Inflammatory macrophage (primary cell): ENCODE measurements at places on chromosomes 7 and 10.
A peak's percentile ranks its signal among the peaks of the same experiment; 100 is the strongest.

- peak; percentile 19 for DNase-seq
These were observed 535 bp downstream of the ASAH2B start for GRCh38 chr10:50740293-50740648.

- no peak for DNase-seq
These were observed 135.3 kb upstream of the COBL start for GRCh38 chr7:51451751-51452476.

GRCh38 chr10:20670579-20670978 is 226.5 kb downstream of the NEBL start:
- DNase-seq = no peak

DNA sequence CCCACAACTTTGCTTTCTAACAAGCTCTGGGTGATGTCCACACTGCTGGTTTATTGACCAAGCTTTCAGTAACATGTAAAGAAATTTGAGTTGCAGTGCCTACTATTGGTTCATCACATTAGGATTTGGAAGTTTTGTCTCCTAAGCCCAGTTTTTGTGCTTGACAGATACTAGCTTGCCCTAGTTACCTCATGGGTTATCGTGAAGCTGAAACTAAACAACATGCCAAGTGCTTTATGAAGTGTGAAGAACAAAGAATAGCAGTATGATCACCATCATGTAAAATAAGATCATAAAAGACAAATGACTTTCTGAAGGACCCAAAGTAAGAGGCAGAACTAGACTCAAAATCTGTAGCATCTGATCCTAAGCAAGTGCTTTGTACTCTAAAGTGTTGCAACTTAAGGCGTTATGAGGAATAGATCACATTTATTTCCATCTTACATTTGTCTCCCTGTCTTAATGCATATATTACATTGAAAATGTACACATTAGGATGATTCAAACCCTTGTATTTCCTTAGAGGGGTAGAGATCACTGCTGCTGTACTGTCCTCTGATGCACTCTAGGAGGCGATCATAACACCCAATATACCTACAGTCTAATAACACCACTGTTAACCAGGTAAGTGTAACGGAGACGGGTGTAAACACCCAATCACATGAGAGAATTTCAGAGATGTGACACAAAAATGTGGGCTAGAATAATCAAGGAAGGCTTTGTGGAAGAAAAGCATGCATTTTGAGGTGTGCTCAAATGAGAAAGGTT is 71.3 kb downstream of the NRCAM start:
- DNase-seq = no peak

- DNase-seq = no peak
These were observed 350.1 kb downstream of the KIF20B start for GRCh38 chr10:90051474-90051873.

GRCh38 chr7:48363174-48363573 is 191.9 kb downstream of the ABCA13 start:
- no peak for DNase-seq

DNA sequence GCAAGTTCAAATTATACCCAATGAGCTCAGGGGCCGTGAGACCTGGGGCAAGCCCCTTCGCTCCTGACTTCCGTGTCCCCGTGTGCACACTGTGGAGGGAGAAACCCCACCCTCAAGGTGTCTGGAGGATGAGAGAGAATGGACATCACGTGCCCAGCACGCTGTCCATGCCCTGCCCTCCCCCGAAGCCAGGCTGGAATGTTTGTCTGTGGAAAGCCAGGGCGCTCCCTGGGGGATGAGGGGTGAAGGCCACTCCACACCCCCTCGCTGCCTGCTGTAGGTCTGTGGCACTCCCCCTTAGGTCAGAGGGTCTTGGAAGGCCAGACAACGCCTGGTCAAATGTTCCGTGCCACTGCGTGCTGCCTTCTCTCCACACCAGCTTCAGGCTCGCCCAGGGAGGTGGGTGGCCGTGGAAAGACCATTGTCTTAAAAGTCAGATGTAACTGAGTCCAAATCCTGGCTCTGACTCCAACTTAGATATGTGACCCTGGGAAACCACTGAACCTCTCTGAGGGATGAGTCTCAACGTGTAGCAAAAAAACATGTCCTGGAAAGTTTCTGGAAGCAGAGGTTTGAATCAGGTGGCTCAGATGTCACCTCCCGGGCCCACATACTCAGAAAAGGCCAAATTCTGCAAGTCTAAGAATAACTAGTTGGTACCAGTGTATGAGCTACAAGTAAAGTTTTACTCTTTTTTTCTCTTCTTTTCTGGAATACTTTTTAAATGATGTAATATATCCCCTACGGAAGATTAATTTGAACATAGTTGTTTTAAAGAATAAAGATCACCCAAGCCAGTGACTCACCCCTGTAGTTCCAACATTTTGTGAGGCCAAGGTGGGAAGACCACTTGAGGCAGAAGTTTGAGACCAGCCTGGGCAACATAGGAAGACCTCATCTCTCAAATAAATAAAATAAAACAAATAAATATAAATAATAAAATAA is 24.9 kb downstream of the RCC1L start:
- no peak for DNase-seq

DNA sequence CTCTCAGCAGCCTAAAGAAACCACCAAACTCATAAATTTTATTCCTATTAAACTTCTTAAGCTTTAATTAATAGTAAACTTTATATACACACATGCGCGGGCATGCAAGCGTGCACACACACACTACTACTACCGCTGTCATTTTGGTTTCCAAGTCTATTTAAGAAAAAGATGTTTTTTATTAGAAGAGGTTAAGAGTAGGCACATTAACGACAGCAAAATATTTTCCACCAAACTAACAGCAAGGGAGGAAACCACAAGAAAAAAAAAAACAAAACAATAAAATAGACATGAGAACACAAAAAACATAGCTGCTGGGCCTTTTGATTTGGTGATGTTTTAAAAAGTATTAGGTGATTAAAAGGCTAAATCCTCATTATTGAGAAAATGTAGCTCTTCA is 28.6 kb downstream of the RTKN2 start:
- no peak for DNase-seq

- peak; percentile 36 for DNase-seq
These were observed 43.1 kb downstream of the MINPP1 start for GRCh38 chr10:87547734-87548311.

DNA sequence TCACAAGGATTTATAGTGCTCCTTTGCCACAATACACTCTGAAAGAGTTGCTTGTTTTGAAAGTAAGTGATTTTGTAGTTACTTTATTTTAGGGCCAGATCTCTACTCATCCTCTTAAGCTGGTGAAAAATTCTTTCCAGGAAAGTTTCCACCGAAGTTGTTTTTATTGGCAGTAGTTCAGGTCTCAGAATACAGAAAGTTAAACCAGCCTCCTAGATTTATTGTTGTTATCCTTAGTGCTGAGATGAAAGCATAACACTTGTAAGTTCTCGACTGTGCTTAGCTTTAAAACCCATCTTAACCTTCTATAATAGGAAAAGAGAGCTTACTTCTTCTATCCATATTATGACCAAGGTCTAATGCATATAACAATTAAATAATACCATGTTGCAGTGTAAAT is 5.5 kb downstream of the AP3M1 start:
- no peak for DNase-seq

- DNase-seq = no peak
These were observed 819.1 kb downstream of the GRID1 start for GRCh38 chr10:85547460-85548023.

DNA sequence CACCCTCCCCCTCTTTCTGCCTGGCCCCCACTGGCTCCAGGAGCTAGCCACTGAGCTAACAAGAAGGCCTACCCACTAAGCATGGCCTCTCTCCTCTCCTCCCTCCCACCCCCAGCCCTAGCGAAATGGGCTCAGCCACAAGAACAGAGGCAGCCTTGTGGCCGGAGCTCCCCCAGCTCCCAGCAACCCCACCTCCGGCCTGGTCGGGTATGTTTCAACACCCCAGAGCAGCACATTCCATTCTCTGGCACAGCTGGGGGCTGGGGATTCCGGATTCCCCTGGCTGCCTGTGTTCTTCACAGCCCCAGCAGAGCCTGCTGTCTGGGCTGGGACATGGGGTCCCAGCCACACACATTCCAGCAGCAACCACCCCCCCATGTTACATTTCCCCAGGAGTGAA is 9.0 kb downstream of the SFRP5 start:
- DNase-seq = no peak

DNA sequence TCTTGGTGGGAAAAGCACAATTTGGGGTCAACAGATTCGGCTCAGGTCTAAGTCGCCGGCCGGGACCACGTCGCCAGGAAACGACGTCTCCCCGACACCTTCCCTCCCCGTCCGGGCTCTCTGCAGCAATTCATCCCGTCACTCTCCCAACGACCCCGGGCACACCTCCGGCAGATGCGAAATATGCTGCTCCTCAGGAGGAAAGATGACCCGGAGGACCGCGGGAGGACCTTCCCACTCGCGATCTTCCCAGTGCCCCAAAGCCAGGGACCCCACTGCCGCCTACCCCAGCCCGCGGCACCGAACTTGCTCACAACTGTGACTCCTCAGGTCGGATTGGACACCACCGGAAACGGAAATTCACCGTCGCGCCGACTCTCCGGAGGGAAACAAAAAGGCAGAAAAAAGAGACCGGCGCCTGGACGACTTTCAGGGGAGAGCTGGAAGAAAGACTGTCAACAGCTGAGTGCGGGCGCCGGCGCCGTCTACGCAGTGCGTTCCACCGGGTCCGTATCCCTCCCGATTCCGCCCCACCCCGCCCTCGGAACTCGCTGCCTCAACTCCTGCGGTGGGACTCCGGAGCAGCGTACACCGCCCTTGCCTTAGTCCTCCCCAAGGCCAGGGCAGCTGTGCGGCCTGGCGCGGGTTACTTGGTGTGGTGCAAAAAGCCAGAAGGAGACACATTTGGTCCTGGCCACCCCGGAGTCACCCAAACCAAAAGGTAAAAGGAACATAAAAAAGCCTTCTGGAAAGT is 13.8 kb upstream of the SEC24C start:
- peak; percentile 96 for DNase-seq

DNA sequence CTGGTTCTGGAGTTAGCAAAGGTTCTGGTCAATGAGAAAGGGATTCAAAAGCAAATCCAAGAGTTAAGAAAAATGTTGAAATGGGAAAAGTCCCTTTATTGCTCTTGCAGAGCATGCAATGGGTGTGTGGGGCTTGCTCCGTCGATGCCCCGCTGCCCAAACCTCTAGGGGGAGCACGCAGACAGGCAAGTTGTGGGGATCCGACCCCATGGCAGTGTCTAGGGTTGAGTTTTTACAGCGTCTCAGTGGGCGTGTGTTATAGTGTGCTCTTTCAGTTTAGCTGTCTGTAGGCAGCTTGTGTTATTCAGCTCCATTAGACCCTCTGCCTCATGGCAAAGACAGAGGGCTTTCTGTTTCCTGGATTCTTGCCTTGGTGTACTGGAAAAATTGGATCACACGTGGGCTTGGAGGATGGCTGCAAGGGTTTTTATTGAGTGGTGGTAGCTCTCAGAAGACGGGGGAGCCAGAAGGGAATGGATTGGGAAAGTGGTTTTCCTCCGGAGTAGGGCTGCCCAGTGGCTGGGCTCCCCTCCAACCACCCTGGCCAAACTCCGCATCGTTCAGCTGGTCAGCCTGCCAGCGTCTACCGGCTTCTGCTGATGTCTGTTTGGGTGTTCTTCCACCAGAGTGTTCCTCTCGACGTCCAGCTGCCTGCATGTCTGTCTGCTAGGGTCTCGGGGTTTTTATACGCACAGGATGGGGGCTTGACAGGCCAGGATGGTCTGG is 102.3 kb upstream of the PLXDC2 start:
- DNase-seq = no peak

DNA sequence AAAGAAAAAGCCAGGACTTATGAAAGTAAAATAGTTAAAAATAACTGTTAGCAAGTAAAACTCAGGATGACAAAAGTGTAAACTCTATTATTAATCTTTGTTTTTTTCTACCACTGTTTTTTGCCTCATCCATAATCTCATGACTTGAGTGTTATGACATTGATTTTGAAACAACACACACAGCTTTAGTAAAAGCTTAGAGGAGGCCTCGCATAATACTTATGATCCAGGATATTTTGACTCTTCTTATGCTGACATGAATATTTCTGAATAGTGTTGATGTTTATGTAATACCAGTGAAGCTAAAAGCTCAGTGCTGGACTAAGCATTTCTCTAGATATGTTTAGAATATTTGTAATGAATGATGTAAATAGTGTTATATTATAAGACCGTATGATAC is 10.5 kb downstream of the KAT6B start:
- peak; percentile 84 for DNase-seq

GRCh38 chr7:125563964-125564529 is 634.4 kb upstream of the POT1 start:
- no peak for DNase-seq

GRCh38 chr7:115078386-115078785 is 156.5 kb downstream of the MDFIC start:
- no peak for DNase-seq

DNA sequence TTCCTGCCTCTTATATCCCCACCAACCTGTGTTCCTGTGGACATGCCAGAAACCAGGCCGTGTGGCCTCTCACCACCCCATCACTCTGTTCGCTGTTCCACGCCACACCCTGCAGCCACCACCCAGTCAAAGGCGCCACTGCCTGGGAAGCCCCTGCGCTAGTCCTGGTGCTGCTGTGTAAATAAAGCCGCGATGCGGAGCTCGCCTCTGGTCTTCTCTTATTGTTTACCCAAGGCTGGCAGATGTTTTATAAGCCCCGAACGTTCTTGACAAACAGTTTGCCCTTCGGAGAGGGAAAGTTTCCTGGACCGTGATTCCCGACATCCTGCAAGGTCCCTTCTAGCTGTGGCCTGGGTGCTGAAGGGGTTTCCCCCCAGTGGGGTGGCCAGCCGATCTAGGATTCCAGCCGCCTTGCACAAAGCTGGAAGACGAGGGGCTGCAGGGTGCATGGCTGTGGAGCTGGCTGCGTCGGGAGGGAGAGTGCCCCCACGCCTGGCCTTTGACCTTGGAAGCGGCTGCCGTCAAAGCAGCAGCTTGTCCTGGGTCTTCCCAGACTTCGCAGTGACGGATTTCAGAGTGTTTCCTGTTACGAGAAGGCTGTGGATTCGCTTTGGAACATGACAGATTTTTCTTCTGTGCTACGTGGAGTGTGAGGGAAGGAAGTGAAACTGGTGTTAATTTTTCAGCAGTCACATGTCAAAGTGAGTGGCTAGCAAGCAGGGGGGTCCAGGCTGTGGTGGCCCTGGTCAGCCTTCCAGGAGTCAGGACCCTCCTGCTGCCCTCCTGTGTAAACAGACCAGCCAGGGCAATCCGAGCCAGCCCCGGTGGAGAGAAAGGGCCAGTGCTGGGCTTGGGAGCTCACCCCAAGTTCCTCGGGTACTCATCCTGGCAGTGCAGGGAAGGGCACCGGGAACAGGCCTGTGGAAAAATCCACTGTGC is 61.6 kb downstream of the LHPP start:
- DNase-seq = peak; percentile 85

DNA sequence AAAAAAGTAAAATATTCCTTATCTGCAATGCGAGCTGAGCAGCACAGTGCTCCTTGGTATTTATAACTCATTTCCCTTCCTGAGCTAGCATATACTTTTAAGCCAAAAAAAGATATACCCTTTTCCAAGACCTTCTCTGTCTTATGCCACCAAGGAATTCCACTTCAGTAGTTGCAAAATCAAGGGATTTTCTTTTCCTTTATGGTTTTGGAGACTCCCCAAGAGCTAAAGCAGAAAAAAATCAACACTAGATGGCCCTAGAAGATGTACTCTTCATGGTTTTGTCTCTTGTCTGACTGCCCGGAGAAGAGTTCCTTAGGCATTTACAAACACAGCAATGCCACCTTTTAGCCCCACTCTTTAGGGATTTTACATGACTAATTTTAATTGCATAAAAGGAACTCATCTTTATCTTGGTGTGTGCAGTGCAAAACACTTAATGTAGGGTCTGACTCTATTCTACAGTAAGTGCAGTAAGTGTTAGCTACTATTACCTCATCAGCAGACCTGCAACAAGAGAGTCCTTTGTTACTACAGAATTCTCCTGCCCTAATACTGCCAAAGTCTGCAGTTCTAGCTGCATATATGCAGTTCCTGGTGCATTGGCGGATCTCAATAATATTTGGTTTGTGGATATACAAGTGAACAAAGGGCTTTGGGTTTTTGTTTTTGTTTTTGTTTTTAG is 443.3 kb downstream of the GFRA1 start:
- DNase-seq = no peak
